ENCODE measurements at places on chromosomes 6 and 20.
A peak's percentile ranks its signal among the peaks of the same experiment; 100 is the strongest.

GRCh38 chr20:16530201-16530681, 43.0 kb downstream of the KIF16B start:
- ATAC-seq: no peak

GRCh38 chr6:38151580-38152500, 332.3 kb downstream of the ZFAND3 start:
- no peak for ATAC-seq

- no peak for ATAC-seq
Measured at GRCh38 chr6:160861824-160862223, 129.7 kb upstream of the MAP3K4 start.

- ATAC-seq: peak; percentile 70
Measured at GRCh38 chr6:109690373-109690736, 647 bp downstream of the AK9 start.

- no peak for ATAC-seq
Measured at GRCh38 chr6:168089186-168090063, 10.4 kb upstream of the FRMD1 start.

Data from stimulated activated memory B cell treated with anti-CD40 and anti-IgM and Interleukin-4, amounts not matched to agents 10 μg/mL and 1 μg/mL and 100 μg/mL, for 72 hours (primary cell).